Kidney (tissue), 22 donors: ENCODE measurements at places on chromosomes 2 and 18. TPM values are rescaled to one million over a fixed set of nuclear protein-coding genes. Genes with fewer than 3 reads are reported as not detected.

Gene RMDN2
- 10.5 TPM for total RNA-seq

Gene TBR1
- not detected for total RNA-seq

Gene PTPRN
- not detected for total RNA-seq

Gene DUSP2
- 11.8 TPM for total RNA-seq

Gene VRK2
- total RNA-seq: 26.5 TPM

Gene ELOA2
- total RNA-seq: not detected

Gene SDC1
- 266 TPM for total RNA-seq

Gene GYPC
- total RNA-seq: 51.1 TPM

Gene SCYGR3
- total RNA-seq: not detected

Gene NDC80
- 0.63 TPM for total RNA-seq

DNA sequence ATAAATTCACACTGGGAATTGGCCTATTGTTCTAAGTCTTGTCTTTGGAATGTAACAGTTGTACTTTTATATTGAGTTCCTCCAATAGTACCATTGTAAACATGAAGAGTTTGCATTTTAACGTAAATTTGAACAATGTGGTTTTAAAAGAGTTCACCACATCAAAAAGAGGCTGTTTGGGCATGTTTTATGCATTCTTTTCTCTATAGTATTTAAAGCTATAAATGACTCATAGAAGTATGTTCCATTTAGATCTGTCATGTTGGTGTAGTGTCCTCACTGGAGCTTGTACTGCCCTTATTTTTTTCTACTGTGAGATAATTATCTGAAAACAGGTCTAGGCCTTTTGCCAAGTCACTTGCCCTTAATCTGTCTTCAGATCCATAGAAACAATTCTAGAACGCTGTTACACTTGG lies 141.9 kb downstream of the RHBDD1 start:
- H3K36me3 ChIP-seq: no peaks in the 10 kb centered on the region
- H3K4me3 ChIP-seq: no peak overlapping the region
- DNase-seq: no peak
- no peaks in the 10 kb centered on the region for H3K27me3 ChIP-seq

DNA sequence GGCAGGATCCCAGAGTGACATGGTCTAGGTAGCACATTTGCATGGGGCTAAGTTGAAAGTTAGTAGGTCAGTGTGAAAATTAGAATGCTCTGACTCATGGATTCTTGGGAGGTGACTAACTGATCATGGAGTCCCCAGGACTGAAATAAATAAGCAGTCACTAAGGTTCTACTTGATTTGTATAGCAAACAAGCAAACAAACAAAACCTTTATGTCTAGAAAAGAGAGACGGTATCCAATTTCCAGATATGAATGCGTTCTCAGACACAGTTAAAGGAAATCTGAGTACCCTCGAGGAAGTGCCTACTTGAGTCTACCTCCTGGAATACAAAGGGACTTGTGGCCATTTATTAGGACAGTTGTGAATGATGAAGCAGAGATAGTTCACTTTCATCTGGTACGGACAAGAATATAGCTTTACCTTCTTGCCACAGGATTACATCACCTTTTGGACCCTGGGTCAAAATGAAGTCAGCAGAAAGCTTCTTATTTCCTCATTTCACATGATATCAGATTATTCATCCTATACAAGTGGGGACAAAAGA lies 54.3 kb upstream of the AGPS start:
- no peaks in the 10 kb centered on the region for H3K4me1 ChIP-seq
- no peaks in the 10 kb centered on the region for H3K27me3 ChIP-seq
- H3K27ac ChIP-seq: no peak overlapping the region
- DNase-seq: no peak
- no peaks in the 10 kb centered on the region for H3K36me3 ChIP-seq

GRCh38 chr2:124708661-124709060 lies 683.6 kb downstream of the CNTNAP5 start:
- no peaks in the 10 kb centered on the region for H3K27me3 ChIP-seq
- no peak for DNase-seq
- H3K27ac ChIP-seq: no peak overlapping the region
- H3K36me3 ChIP-seq: no peaks in the 10 kb centered on the region
- H3K4me3 ChIP-seq: no peak overlapping the region

DNA sequence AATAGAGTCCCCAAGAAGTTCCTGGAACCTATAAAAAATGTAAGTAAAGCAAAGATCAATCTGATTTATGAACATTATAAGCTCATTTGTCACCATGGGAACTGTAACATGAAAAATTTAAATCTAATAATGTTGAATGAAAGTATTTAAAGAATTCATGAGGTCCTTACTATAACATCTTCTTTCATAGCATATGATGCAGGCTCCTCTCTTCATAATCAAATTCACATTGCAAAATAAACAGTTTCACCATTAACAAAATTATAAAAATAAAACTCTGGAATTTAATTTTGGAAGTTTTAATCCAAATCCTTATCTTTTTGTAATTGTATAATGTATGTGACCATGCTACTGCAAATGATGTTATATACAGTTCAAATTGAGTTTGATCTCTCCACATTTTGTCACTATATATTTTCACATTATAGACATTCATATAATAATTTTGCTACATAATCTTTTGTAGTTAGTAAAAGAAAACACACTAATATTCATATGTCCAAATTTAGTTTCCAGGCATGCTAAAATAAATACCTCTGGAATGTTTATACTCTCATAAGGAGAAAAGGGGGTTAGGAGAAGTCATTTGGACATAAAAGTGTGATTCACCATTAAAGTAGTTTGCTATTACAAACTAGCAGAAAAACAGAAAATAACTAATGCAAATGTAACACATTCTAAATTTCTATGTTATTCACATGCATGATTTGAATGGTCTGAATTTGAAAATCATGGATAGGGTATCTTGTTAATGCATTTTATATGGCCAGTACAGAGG lies 954.1 kb downstream of the DSC3 start:
- H3K36me3 ChIP-seq: no peaks in the 10 kb centered on the region
- H3K27me3 ChIP-seq: no peaks in the 10 kb centered on the region
- no peak overlapping the region for H3K27ac ChIP-seq
- H3K4me3 ChIP-seq: no peak overlapping the region
- no peak for DNase-seq

- H3K36me3 ChIP-seq: no peaks in the 10 kb centered on the region
- no peak overlapping the region for H3K4me3 ChIP-seq
- no peak overlapping the region for H3K27ac ChIP-seq
- H3K27me3 ChIP-seq: no peaks in the 10 kb centered on the region
- H3K4me1 ChIP-seq: no peaks in the 10 kb centered on the region
These were observed 4.5 kb upstream of the DYM start for GRCh38 chr18:49464718-49465598.

DNA sequence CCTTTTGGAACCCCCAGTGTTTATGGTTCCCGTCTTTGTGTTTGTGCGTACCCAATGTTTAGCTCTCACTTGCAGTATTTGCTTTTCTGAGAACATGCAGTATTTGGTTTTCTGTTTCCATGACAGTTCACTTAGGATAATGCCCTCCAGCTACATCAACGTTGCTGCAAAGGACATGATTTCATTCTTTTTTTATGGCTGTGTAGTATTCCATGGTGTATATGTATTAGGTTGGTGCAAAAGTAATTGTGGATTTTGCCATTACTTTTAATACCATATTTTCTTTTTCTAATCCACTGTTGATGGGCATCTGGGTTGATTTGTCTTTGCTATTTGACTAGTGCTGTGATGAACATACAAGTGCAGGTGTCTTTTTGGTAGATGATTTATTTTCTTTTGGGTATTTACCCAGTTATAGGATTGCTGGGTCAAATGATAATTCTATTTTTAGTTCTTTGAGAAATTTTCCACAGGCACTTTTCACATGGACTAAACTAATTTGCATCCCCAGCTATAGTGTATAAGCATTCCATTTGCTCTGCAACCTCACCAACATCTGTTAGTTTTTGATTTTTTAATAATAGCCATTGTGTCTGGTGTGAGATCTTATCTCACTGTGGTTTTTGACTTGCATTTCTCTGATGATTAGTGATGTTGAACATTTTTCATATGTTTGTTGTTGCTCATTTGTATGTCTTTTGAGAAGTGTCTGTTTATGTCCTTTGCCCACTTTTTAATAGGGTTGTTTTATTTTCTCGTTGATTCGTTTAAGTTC lies 63.6 kb downstream of the CERS6 start:
- no peak for DNase-seq
- H3K27me3 ChIP-seq: no peaks in the 10 kb centered on the region
- H3K36me3 ChIP-seq: no peaks in the 10 kb centered on the region

- no peak overlapping the region for H3K27ac ChIP-seq
- DNase-seq: no peak
- no peaks in the 10 kb centered on the region for H3K36me3 ChIP-seq
- no peaks in the 10 kb centered on the region for H3K4me1 ChIP-seq
- no peak overlapping the region for H3K4me3 ChIP-seq
- no peaks in the 10 kb centered on the region for H3K27me3 ChIP-seq
These were observed 685.1 kb upstream of the SLC8A1 start for GRCh38 chr2:41137031-41137430.

DNA sequence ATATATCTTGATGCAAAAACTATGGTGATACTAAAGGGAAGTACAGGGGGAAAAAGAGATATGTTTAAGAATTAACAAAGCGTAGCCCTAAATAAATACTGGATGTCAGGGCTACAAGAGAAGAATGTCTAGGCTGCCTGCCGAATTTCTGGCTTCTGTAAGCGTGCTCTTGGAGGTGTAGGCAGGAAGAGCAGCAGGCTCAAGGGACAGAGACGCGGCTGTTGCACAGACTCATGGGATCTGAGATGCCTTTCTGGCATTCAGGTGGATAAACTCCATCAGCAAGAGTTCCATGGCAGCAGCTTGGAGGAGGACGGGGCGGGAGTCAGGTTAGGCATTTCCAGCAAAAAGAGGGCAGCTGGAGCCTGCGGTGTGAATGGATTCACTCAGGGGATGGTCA lies 123.2 kb upstream of the TWIST2 start:
- H3K27me3 ChIP-seq: no peaks in the 10 kb centered on the region
- no peak for DNase-seq
- H3K4me1 ChIP-seq: peaks cover 2% of the 10 kb centered on the region
- H3K27ac ChIP-seq: no peak overlapping the region
- H3K36me3 ChIP-seq: no peaks in the 10 kb centered on the region
- H3K4me3 ChIP-seq: no peak overlapping the region

GRCh38 chr18:48773821-48774220 lies 176.9 kb downstream of the SMAD7 start:
- no peaks in the 10 kb centered on the region for H3K36me3 ChIP-seq
- no peaks in the 10 kb centered on the region for H3K27me3 ChIP-seq
- DNase-seq: no peak
- no peak overlapping the region for H3K27ac ChIP-seq
- peaks cover 8% of the 10 kb centered on the region for H3K4me1 ChIP-seq

DNA sequence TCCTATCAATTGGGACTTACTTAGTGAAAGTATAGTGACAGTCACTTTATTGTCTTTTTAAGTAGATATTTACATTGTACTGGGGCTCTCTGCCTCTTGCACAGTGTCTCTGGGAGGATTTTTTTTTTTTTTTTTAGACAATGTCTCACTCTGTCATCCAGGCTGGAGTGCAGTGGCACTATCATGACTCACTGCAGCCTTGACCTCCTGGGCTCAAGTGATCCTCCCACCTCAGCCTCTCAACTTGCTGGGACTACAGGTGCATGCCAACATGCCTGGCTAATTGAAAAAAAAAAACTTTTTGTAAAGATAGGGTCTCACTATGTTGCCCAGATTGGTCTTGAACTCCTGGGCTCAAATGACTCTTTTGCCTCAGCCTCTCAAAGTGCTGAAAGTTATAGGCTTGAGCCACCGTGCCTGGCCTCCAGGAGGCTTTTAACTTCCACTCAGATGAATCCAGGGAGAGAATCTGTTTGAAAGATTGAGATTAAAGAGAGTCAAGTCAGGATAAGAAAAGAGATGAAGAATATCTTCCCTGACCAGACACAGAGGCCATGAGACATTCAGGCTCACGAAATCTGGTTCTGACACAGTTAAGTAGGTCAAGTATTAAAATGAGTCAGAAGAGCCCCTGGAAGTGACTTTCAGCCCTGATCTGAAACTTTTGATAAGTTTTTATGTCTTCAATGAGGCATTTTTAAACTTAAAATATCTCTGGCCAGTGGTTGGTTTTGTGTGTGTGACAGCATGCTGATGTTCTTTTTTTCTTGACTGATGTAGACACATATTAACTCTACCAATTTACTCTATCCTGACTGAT lies 18.3 kb downstream of the ARHGEF33 start:
- no peak for DNase-seq
- no peaks in the 10 kb centered on the region for H3K27me3 ChIP-seq
- H3K4me3 ChIP-seq: no peak overlapping the region
- no peaks in the 10 kb centered on the region for H3K4me1 ChIP-seq
- H3K36me3 ChIP-seq: no peaks in the 10 kb centered on the region

GRCh38 chr18:60503199-60503598 lies 130.6 kb upstream of the MC4R start:
- H3K27me3 ChIP-seq: no peaks in the 10 kb centered on the region
- no peaks in the 10 kb centered on the region for H3K36me3 ChIP-seq
- H3K4me3 ChIP-seq: no peak overlapping the region
- DNase-seq: no peak
- no peaks in the 10 kb centered on the region for H3K4me1 ChIP-seq

DNA sequence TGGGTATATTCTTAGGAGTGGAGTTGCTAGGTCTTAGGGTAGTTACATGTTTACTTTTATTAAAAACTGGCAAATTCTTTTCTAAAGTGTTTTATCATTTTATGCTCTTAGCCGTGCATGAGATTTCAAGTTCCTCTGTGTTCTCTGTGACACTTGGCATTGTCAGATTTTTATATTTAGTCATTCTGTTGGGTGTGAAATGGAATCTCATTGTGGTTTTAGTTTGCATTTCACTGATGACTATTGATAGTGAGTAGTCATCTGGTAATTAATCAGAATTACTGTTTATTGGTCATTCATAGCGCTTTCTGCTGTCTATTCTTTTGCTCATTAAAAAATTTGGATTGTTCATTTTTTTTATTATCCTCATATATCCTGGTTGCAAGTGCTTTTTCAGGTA lies 34.1 kb downstream of the RAB3GAP1 start:
- DNase-seq: no peak
- H3K36me3 ChIP-seq: no peaks in the 10 kb centered on the region
- H3K27ac ChIP-seq: no peak overlapping the region
- no peaks in the 10 kb centered on the region for H3K4me1 ChIP-seq
- H3K27me3 ChIP-seq: no peaks in the 10 kb centered on the region

- no peaks in the 10 kb centered on the region for H3K4me1 ChIP-seq
These were observed 51.6 kb downstream of the SPP2 start for GRCh38 chr2:234102112-234102511.

GRCh38 chr2:165240916-165241315 lies 1.7 kb downstream of the SCN2A start:
- H3K4me1 ChIP-seq: no peaks in the 10 kb centered on the region
- H3K4me3 ChIP-seq: no peak overlapping the region
- no peaks in the 10 kb centered on the region for H3K27me3 ChIP-seq
- no peak for DNase-seq

DNA sequence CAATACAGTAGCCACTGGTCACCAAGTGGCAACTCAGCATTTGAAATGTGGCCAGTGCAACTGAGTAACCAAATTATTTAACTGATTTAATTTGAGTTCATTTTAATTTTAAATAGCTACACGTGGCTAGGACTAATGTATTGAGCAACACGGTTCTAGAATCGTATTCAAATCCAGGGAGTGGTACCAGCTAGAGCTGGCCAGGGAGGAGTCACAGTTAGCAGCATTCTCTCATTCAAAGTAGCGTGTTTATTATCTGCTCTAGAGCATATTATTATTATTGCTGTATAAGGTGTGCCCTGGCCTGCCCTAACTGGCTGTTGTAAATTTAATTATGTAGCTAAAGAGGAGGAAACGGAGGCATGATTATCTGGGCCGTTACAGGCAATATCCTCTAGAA lies 92.9 kb downstream of the GALNT3 start:
- no peaks in the 10 kb centered on the region for H3K36me3 ChIP-seq
- H3K27me3 ChIP-seq: no peaks in the 10 kb centered on the region
- no peak for DNase-seq
- no peak overlapping the region for H3K4me3 ChIP-seq

- no peak for DNase-seq
- H3K4me3 ChIP-seq: no peak overlapping the region
These were observed 139.9 kb downstream of the VWC2L start for GRCh38 chr2:214550786-214551185.
